ENCODE measurements at places on chromosomes 3 and 15. TPM values are rescaled to one million over a fixed set of nuclear protein-coding genes. Genes with fewer than 3 reads are reported as not detected.
A peak's percentile ranks its signal among the peaks of the same experiment; 100 is the strongest.

TUBGCP5 gene
- 17.0 TPM for total RNA-seq

NRG4 gene
- not detected for total RNA-seq

CTXN2 gene
- total RNA-seq = not detected

- peak; percentile 3 for DNase-seq
Measured at GRCh38 chr3:177705976-177706823, 508.9 kb upstream of the TBL1XR1 start.

DNA sequence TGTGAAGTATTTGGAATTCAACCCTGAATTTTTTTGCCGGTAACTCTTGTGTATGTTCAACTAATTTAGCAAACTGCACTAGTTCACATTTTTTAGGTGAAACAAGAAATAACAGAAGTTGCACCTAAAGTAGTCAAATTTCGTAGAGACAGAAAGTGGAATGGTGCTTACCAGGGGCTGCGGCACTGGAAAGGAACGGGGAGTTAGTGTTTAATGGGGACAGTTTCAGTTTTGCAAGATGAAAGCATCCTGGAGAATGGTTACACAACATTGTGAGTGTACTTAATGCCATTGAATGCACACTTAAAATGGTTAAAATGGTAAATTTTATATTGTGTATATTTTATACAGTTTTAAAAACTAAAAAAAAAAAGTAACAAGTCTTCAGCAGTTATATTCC lies 27.4 kb downstream of the PPARG start:
- no peak for DNase-seq

DNA sequence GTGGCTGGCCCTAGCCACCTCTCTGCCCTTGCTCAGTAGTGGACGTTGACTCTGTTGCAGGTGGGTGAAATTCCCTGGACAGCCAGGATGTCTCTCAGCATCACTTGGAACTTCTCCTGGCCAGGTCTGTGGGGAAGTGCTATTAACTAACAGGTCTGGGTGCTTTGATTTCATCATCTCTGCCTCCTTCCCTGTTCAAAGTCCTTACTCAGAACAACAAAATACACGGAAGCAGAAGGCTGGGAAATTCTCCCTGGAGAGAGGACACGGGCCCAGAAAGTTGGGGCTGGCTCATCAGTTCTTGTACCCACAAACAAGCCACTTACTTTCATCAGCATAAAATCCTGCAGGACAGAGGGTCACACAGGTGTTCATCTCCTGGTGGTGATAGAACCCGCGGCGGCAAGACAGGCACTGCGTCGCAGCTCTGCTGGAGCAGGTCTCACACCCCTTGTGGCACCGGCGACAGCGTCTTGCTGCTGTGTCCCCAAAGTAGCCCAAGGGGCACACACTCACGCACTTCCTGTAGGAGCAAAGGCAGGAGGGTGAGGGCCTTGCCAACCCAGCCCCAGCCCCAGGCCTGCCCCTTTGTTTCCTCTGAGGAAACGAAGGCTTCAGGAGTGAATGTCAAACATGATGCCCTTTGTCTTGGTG lies 29.6 kb upstream of the SNRPA1 start:
- DNase-seq = no peak

DNA sequence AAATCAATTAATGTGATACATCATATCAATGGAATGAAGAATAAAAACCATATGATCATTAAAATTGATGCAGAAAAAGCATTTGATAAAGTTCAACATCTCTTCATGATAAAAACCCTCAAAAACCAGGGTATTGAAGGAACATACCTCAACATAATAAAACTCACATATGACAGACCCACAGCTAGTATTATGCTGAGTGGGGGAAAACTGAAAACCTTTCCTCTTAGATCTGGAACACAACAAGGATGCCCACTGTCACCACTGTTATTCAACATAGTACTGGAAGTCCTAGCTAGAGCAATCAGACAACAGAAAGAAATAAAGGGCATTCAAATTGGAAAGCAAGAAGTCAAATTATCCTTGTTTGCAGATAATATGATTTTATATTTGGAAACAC lies 30.5 kb downstream of the CCK start:
- no peak for DNase-seq

- DNase-seq = no peak
Measured at GRCh38 chr3:194029846-194030245, 106.1 kb upstream of the HES1 start.

DNA sequence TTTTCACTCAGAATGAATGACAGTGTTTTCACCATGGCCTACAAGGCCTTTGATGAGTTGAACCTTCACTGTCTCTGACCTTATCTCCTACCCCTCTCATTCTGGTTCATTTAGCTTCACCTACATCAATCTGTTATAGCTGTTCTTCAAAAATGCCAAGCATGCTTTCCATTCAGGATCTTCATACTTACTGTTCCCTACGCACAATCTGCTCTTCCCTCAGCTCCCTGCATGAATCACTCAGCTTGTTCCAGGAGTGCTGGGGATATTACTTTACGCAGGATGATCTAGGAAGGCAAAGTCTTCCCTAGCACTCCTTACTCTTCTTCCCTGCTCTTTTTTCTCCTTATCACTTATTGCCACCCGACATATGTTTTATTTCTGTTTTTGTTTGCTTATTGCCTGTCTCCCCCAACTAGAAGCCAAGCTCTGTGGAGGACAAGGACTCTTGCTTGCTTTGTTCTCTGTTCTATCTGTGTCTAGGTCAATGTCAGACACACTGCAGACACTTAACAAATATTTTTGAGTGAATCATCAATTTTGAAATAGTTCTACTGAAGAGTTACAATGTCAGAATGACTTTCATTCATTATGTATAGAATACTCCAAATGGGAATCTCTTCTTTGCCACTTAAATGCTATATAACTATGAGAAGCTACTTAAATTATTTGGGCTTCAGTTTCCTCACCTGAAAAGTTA lies 238.3 kb upstream of the FEZF2 start:
- DNase-seq = peak; percentile 49

- no peak for DNase-seq
Measured at GRCh38 chr3:195895078-195895860, 13.1 kb downstream of the TNK2 start.

DNA sequence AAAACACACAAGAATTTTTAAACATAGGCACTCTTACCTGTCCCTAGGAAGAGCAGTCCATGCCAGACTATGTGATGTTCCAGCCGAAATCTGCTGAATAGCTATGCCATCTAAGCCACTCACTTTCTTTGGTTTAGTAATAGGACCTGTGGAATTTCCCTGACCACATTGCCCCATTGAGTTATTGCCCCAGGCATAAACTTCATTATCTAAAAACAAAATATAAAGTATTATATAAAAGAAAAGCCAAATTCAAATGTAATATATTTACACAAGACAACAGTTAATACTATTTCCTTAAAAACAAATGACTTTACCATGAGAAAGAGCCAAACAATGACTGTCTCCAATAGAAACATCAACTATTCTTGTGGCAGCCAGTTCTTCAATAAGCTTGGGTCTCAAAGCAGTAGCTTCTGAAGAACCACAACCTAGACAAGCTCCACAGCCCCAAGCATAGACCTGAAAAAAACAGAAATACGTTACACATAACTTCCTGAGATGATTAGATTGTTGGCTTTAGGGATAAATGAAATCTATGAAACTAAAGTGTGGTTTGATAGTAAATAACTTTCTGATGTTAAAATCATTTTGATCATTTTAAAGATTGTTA lies 84.3 kb downstream of the HERC1 start:
- DNase-seq = no peak

GRCh38 chr3:168071591-168072322 lies 24.0 kb downstream of the GOLIM4 start:
- peak; percentile 55 for DNase-seq

DNA sequence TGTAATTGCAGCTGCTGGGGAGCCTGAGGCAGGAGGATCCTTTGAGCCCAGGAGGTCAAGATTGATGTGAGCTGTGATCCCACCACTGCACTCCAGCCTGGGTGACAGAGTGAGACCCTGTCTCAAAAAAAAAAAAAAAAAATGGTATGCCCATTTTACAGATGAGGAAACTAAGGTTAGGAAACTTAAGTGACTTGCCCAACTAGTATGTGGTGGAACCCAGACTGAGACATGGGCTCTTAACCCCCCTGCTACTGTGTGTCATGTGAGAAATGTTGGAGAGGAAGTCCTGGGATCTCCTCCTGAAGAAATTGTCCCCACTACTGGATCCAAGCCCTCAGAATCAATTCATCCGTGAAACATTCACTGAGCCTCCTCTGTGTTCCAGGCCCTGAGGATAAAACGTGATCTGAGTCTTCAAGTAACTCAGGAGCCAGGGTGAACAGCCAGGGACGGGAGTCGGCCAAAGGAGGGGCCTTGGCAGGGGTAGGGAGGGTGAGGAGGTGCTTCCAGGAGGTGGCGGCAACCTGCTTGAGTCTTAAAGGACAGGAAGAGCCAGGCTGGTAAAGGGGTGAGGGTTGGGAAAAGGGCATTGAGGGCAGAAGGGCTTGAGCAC lies 19.6 kb upstream of the RNU6-1 start:
- no peak for DNase-seq

DNA sequence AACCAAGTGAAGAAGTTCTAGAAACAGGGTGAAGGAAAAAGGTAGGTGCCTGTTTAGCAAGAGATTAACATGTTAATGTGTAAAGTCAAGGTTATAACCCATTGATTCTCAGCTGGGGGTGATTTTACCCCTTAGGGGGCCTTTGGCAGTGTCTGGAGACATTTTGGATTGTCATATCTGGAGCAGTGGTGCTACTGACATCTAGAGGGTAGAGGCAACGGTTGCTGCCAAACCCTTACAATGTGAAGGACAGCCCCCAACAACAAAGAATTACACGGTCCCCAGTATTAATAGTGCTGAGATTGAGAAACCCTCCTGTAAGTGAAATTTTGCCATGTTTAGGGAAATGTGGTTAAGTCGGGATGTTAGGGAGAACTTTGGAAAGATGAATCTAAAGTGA lies 74.7 kb downstream of the CRYBG3 start:
- no peak for DNase-seq

DNA sequence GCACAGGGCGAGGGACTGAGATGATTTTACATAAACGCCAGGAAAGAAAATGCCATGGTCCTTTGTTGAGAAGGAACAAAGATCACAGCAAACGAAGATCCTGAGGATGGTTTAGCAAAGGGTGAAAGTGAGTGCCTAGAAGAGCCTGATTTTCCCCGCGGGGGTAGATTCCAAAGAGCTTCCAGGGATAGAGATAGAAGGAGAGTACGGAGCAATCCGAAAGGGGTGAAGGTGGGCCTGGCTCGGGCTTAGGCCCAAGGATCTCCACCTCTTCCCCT lies 977 bp downstream of the CDC25A start:
- no peak for DNase-seq

DNA sequence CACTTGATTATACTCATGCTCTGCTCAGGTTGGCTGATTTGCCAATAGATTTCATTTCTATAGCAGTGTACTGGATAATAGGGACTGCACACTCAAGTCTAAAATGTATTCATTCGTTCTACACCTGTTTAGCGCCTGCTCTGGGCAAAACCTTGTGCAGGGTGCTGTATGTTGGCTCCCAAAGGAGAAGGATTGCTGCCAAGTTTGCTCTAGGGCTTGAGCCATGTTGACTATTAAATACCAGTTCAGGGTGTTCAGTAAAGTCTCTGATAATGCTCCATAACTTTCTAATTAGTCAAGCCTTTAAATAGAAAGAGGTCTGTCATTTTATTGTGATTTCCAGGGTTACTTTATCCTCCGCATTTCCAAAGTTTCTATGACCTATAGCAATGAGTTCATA lies 470.2 kb downstream of the MAGI1 start:
- DNase-seq = no peak
